GM12864 (cell line): ENCODE measurements at places on chromosomes 3 and 15.

GRCh38 chr3:116051586-116051985, 393.7 kb downstream of the LSAMP start:
- no peak for DNase-seq

GRCh38 chr3:172846103-172846561, 95.6 kb downstream of the ECT2 start:
- peak; percentile 12 for DNase-seq

GRCh38 chr15:76286271-76286879, 24.9 kb downstream of the ETFA start:
- DNase-seq: peak; percentile 27

GRCh38 chr3:42498034-42498433, 4.4 kb upstream of the VIPR1 start:
- DNase-seq: no peak

GRCh38 chr15:39642011-39642640, 61.2 kb downstream of the THBS1 start:
- DNase-seq: no peak

DNA sequence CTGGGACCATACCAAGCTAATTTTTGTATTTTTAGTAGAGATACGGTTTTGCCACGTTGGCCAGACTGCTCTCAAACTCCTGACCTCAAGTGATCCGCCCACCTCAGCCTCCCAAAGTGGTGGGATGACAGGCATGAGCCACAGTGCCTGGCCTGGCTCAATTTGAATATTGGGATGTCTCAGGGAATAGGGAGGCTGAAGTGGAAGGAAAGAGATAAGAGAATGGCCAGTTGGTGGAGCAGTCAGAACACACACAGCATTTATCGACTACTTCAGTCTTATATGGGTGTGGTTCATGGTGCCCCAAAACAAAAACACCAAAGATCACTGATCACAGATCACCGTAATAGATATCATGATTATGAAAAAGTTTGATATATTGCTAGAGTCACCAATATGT, 144.4 kb downstream of the GMNC start:
- no peak for DNase-seq

- no peak for DNase-seq
Observed at GRCh38 chr3:162863579-162863978, 1367.0 kb downstream of the OTOL1 start.

GRCh38 chr3:154275965-154276364, 48.3 kb downstream of the DHX36 start:
- DNase-seq: no peak

DNA sequence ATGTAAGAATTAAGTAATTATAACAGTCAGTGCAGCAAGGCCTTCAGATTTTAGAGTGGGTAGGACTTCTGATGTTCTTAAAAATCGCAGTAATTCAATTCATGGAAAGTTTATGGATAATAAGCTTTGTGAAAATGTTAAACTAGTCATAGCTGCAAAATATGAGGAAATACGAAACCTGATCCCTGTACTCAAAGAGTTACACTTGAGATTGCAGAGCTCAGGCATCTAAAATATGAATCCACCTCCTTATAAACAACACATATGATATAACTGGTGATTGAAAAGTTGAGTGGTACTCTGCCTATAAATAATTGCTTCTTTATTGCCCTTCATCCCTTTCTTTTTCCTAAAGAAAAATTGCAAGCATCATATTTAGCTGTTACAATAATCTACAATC, 473.3 kb downstream of the OTOL1 start:
- DNase-seq: no peak

- no peak for DNase-seq
Observed at GRCh38 chr3:166187237-166187636, 350.0 kb upstream of the BCHE start.

GRCh38 chr15:48388910-48389309, 57.7 kb downstream of the DUT start:
- no peak for DNase-seq

DNA sequence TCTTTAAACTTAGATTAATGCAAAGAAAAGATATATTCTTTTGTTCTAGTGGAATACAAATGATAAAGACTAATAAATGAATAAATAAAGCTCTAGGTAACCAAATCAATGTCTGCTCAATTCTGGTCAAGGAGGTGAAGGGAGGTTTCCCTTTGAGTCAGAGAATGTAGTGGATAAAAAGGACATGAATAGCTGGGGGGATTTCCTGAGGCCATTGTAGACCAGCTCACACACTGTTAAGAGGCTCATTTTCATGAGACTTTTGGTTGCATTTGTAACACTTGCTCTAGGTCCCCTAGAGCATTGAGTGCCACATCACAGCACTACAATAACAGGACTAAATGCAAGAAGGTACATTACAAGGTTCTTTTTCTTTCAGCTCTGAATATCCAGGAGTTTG, 170.7 kb downstream of the TIGIT start:
- DNase-seq: no peak

DNA sequence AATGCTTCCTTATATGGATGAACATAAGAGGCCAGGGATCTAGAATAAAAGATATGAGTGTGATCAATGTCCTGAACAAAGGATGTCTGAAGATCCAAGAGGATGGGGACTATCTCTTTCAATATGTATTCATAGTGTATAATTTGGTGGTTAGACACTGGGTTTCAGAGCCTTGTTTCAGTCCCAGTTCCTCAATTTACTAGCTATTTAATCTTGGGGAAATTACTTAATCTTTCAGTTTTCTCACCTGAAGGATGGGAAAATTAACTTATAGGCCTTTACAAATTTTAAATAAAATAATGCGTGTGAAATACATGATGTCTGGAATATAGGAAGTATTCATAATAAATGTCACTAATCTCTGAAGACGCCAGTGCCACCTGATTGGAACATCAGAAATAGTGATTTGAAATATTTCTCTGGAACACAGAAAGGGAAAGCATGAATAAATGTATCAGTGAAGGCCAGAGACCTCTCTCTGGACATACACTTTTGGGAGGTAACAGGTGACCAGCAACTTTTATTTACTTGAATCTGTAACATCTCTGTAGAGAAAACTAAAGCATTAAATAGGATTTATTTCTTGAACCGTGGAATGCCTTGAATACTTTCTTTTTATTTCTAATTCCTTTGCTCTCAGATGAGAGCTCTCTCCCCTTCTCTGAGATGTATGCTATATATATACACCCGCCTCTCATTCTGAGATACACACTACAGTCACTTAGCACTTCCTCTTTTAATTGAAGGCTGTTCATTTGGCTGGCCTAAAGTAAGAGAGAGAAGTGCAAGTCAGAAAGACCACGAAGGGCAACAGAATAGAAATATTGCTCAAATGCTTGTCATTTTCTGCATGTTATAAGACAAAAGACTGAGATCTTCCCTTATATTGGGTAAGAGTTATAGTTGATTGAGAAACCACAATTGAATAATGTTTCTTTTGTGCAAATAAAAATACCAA, 407.1 kb downstream of the LSAMP start:
- DNase-seq: peak; percentile 60

DNA sequence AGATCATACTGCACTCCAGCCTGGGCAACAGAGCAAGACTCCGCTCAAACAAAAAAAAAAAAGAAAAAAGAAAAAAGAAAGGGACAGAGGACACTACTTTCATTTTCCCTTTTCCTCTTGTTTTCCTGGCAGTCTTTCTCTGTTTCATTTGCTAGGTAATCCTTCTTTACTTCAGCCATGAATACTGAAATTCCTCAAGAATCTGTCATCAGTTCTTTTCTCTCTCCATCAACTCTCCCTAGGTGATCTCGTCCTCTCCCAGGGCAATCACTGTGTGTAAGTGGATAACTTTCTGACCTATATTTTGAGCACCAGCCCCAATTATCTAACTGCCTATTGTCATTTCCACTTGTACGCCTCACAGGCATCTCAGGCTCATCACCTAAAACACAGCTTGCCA, 51.5 kb downstream of the TTC23 start:
- no peak for DNase-seq

DNA sequence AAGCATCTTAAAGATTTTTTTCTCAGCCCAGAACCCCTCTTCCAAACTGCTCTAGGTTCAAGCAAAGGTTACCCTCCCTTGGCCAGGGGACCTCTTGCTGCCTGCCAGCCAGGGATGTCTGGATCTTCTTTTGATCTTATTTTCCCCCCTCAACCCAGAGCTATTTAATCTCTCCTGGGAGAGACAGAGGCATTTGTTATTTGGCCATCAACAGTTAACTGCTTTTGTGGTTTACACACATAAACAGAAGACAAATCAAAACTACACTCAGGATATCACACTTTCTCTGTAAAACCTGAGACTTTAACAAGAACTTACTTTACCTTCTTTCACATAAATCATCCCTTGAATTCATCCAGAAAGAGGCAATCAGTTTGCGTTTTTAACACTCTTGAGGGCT, 272.5 kb downstream of the THSD4 start:
- DNase-seq: no peak

- DNase-seq: no peak
Observed at GRCh38 chr15:81264072-81264857, 59.7 kb downstream of the STARD5 start.

- no peak for DNase-seq
Observed at GRCh38 chr15:63195569-63196015, 6.2 kb downstream of the RAB8B start.

GRCh38 chr3:182364723-182365650, 428.3 kb upstream of the ATP11B start:
- DNase-seq: no peak

GRCh38 chr3:16302082-16302631, 37.1 kb downstream of the OXNAD1 start:
- no peak for DNase-seq

DNA sequence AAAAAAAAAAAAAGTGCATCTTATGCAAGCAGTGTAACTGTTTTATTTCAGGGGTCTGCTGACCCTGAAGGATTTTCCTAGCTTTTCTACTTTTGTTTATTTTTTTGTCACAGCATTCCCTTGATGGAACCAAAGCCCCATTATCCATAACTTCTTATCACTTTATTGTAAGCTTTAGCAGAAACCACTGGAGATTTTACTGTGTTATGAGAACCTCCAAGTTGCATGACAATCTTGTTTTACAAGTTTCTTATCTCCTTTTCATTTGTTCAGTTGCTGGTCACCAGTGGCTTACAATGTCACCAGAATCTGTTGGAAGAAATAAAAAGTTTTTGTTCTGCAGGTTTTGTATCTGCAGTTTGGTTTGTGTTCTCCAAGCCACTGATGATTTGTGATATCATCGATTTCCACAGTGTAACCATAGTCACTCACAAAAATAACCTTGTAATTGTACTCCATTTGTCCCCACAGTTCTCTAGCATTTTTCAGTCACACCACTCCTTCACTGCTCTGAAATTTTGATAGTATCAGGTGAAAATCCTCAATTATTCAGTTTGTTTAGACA, 660.0 kb downstream of the RBMS3 start:
- DNase-seq: no peak

DNA sequence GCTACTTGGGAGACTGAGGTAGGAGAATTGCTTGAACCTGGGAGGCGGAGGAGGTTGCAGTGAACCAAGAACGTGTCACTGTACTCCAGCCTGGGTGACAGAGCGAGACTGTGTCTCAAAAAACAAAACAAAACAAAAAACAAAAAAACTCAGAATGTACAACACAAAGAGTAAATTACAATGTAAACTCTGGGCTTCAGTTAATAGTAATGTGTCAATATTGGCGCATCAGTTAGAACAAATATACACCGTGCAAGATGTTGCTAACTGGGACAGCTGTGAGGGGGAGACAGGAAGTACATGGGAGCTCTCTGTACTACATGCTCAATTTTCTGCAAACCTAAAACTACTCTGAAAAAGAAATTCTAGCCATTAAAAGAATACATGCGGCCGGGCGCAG, 23.5 kb upstream of the TRPM1 start:
- no peak for DNase-seq

GRCh38 chr3:105959851-105960250, 91.0 kb upstream of the CBLB start:
- DNase-seq: no peak

DNA sequence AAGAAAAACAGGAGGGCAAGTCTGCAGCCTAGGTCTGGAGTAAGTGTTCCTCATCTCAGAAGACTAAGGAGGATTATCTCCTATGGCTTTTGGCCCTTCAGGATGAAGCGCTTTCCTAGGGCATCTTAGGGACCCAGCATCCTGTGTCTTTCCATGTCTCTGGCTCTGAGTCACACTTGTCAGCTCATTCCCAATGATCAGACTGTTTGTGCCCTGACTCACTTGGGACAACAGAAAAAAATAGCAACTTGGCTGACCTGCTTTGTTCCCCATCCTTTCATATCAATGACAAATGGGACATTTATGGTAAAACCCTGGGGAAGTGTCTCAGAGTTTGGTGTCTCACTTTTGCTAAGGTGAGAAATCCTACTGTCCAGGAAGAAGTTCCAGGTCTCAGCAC, 76.2 kb upstream of the OXTR start:
- no peak for DNase-seq

- DNase-seq: no peak
Observed at GRCh38 chr3:149095487-149095886, 9.2 kb upstream of the HLTF start.

GRCh38 chr3:154143873-154144272, 22.7 kb downstream of the ARHGEF26 start:
- no peak for DNase-seq

- DNase-seq: no peak
Observed at GRCh38 chr15:88509964-88510363, 36.5 kb downstream of the DET1 start.

GRCh38 chr15:101707983-101708382, 16.3 kb downstream of the TARS3 start:
- no peak for DNase-seq

DNA sequence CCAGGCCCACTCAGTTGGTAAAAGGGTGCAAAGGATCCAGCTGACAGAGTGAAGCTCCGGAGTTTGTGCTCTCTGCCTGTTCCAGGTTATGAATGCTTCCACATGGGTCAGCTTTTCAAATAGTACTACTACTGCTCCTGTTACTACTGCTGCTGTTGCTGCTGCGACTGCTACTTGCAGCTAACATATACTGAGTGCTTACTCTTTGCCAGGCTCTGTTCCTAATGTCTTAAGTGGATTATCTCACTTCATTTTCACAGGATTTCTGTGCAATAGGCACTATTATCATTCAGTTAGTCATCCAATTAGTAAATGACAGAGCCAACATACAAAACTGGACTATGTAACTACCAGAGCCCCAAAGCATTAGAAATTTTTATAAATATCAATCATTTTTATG, 106.5 kb downstream of the IQCH start:
- no peak for DNase-seq

GRCh38 chr3:134988666-134989065, 193.6 kb downstream of the EPHB1 start:
- DNase-seq: no peak

GRCh38 chr3:83063446-83063845, 1302.0 kb upstream of the GBE1 start:
- no peak for DNase-seq

DNA sequence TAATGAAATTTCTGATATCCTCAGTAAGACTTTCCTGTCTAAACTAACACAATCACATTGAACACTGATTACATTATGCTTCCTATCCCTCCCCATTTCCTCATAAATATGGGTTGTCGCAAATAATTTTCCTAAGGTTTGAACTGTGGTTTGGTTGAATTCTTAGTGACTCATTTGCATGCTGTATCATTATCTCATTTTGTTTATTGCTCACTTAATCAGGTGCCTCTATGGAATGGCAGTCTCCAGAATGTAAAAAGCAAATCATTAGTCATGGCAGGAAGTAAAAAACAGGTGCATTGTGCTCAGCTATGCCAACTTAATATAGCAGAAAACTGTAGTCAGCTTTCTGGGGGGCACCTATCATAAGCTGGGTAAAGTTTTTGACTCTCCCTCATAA, 216.0 kb upstream of the ZBTB20 start:
- no peak for DNase-seq
